HS-5 (cell line): ENCODE measurements at places on chromosomes 7 and 10.

DNA sequence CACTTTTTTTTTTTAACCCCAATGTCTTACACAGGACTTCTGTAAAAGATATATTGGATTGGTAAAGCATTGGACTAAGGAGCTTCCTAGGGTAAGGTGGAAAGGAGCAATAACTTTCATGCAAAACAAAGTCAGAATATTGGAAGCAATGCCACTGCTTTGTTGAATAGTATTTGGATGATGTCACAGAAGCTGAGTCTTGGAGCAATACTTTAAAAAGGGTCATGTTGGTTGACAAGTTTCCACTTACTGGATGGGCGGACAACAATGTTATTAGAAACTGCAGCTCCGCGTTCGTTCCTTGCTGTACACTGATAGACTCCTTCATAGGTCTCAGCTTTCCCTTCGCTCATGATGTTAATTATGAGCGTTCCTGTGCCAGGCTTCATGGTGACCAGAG is 101.9 kb upstream of the LAMB4 start:
- no peak for DNase-seq

- DNase-seq: no peak
These were observed 4.6 kb downstream of the POLM start for GRCh38 chr7:44077681-44078091.

DNA sequence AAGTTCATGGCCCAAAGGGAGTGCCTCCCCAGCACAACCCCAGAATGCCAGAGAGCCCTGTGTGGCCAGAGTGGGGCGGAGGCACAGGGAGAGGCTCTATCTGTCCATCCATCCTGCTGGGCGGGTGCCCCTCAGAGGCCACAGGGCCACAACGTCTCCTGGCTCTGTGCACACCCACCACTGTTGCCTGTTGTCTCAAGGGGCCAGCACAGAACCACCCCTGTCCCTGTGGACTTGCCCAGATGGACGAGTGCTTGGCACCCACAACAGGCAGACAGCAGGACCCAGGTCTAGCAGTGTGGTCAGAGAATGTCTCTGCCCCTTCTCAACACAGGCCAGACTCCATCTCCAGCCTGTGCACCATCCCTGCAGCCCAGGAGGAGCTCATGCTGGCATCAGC is 92.8 kb downstream of the PAXIP1 start:
- no peak for DNase-seq

DNA sequence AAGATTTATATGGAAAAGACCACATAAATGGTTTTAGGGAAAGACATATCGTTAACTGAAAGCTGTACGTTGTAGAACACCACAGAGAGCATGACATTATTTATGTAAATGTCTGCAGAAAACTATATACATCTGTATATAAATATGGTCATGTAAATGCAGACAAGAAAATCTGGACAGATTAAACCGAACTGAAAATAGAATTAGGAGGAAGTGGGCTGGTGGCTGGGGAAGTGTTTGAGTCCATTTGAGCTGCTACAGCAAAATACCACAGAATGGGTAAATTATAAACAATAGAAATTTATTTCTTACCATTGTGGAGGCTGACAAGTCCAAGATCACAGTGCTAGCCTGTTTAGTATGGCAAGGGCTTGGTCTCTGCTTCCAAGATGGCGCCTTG is 56.3 kb upstream of the USP6NL start:
- no peak for DNase-seq

DNA sequence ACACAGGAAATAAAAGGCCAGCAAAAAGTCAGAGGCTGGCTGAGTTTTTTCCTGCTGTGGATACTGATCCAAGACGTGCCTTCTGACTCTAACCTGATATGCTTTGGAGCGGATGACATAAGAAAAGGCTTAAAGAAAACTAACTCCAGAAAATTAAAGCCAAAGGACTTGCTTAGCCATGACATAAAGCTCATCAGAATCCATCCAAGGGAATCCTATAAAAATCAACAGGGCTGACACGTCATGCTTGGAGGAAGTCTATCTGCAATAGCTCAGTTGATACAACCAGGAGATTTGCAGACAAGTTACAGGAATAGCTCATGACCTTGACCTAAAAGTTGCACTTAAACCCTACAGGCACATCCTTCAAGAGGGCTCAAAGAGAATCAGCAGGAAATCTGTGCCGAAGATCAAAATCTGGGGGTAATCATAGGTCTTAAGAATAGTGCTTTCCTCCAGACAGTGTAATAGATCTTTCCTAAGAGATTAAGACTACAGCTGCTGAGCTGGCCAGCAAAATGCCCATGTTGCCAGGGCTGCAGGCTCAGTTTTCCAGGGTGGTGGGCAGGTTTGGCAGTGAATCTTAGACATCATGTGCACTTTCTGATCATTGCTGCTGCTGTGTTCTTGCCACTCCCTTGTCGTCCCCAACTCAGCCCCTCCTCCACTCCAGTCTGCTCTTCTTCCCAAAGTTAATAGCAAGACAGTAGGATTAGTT is 111.5 kb upstream of the SVIL start:
- DNase-seq: no peak

DNA sequence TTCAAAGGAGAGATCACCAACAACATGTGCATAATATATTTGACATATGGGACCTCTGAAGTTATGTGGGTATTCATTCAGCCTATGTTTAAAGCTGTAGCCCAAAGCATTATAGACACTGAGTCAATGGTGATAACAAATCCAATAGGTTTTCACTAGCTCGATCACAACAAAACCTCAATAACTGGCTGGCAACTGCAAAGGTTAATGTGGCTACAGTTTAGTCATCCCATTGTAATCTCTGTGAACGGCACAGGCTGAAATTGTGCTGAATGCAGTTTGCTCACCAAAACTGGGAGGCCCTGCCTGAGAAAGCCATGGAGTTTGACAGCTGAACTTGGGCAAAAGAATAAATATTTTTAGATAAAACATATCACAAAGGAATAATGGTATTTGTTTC is 152.4 kb upstream of the ADO start:
- peak; percentile 58 for DNase-seq

GRCh38 chr10:42755028-42755451 is 27.6 kb upstream of the BMS1 start:
- DNase-seq: no peak

- DNase-seq: no peak
These were observed 1120.7 kb downstream of the GATA3 start for GRCh38 chr10:9175200-9175599.

DNA sequence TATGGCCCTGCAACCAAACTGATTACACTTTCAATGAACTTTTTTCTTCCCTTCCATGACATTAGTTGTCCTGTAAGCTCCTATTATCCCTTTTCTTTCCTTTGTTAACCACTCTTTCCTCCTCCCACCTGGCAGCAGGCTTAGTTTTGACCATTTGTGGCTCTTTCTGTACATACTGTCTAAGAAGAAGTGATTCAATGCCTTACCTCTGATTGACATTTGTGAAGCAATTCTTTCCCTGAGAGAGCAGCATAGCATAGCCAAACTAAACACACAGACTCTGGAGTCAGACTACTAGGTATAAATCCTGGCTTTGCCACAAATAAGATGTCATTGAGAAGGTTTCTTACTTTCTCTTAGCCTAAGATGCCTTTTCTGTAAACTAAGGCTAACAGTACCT is 48.9 kb downstream of the AHR start:
- DNase-seq: no peak

DNA sequence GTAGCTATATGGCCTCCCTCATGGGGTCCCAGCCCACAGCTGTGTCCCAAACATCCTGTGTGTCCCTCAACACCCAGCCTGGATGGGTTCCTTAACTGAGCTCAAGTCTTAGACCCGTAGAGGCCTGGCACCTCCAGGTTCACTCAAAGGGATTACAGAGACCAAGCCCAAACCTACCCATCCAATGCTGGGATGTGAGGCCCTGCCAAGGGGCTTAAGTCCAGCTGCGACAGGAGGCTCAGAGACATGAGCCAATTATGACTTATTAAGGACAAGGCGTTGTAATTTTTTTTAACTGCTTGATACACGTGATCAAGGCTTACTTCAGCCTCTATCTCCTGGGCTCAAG is 105.6 kb upstream of the RET start:
- DNase-seq: no peak

GRCh38 chr10:78416031-78417011 is 382.7 kb downstream of the RPS24 start:
- DNase-seq: peak; percentile 76

DNA sequence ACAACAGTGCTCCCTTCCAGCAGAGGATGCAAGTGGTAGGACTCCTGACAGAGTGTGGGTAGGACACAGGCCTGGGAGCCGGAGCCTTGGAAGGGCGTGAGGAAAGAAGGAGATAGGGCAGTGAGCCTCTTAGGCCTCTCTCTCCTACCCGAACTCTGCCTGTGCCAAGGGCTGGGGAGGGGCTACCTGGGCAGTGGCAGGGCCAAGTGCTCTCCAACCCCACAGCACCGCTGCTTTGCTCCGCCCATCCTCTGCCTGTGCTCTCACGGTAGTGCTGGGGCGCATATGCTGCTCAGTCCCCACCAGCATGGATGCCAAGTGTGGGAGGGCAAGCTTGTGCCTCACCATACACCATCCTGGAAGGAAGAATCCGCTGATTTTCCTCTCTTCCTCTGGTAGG is 7.5 kb downstream of the FAM131B start:
- DNase-seq: no peak

DNA sequence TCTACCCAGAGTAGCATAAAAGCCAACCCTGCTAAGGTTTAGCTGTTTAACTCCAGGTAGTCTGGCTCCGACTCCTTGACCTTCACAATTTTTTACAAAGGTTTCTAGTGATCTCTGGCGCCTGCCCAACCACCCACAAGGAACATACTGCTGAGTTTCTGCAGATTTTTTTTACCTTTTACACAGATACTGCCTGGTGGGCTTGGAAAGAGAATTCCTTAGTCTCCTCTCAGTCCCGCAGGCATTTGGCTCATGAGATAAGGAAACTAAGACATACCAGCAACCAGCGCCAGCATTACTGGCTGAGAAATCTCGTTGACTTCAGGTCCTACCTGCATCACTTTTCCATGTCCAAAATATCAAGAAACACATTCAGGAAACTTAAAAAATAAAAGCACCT is 51.1 kb upstream of the LYZL1 start:
- no peak for DNase-seq

DNA sequence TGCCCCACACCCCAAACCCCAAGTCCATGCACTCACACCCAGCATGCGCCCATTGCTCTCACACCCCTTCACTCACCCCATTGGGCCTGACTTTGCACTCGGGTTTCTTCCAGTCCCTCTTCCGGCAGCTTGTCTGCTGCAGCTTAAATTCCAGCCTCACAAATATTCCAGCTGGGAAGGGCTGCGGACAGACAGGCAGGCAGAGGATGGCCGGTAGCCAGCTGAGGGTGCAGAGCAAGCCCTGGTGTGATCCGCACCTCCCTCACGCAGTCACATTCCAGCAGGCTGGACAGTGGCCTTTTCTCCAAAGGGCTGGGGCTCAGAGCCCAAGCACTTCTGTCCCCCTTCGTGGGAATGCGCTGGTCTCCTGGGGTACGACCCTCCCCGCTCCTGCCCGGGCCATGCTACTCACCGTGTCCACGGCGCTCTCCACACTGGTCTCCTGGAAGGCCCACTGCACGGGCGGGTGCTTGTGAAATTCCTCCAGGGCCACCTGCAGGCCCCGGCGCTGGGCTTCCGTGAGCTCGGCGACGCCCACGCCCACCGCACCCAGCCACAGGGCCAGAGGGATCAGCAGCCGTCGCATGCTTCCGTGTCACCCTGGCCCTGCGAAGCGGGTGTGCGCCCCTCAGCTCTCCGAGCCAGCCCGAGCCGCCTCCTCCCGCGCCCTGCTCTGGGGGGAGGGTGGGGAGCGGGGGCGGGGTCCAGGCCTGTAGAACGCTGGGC is 1.2 kb downstream of the RARRES2 start:
- DNase-seq: no peak

GRCh38 chr10:128268015-128268722 is 141.9 kb upstream of the MKI67 start:
- no peak for DNase-seq

GRCh38 chr7:134605978-134606923 is 40.4 kb upstream of the BPGM start:
- no peak for DNase-seq

GRCh38 chr7:30301751-30302150 is 17.4 kb downstream of the ZNRF2 start:
- no peak for DNase-seq

- DNase-seq: no peak
These were observed 74.7 kb upstream of the PPP2R2D start for GRCh38 chr10:131825960-131826650.

- no peak for DNase-seq
These were observed 14.3 kb downstream of the CALML3 start for GRCh38 chr10:5538892-5539651.

GRCh38 chr7:74014931-74015330 is 13.0 kb upstream of the ELN start:
- DNase-seq: no peak

DNA sequence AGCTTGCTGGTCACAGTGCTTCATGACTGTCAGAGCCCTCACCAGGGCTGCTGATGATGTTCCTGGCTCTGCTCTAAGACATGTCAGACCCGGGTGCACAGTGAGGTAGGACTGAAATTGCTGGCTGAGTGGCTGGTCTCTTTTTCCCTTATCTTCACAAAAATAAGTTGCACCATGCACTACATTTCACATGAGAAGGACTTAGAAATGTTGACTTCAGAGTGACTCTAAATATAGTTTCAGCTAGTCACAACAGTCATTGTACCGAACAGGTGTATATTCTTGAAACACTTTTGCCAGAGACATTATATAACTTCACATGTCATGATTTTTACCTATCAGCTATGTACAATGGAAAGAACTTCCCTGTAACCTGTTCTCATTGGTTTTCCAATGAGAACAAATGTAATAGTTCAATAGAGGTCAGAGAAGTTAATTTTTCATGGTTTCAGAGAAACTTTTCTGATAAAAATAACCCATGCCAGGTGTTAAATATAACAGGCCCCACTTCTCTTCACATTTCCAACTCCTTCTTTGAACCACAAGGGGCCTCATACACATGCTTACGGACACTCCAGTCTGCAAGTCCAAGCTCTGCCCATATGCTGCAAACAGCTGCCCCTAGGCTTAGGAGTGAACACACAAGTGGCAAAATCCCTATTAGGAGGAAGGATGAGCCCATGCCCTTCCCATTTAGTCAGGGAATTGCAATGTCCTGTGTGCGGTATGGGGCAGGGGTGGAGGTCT is 115.6 kb downstream of the CDK6 start:
- DNase-seq: no peak

DNA sequence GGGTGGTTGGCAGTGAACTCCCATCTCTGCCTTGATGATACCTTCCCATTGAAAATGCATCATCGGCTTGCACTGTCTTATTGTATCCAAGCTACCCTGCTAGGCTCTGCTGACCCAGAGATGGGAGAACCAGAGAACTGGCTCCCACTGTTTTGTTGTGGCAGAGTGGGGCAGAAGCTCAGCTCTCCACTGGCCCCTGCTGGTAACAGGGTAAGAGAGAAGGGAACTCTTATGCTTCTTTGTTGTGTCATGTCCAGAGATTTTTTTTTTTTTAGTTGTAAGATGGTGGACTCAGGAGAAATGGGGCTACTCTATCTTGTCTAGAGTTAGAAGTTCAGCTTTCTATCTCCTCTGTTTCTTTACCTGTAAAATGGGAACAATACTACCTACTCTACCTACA is 100.5 kb upstream of the SDK1 start:
- no peak for DNase-seq

GRCh38 chr10:73773152-73773879 is 8.5 kb upstream of the CHCHD1 start:
- no peak for DNase-seq
